ENCODE measurements at places on chromosomes 7 and 10.

GRCh38 chr10:62852961-62853702 is 37.0 kb upstream of the EGR2 start:
- DNase-seq = peak; percentile 72

DNA sequence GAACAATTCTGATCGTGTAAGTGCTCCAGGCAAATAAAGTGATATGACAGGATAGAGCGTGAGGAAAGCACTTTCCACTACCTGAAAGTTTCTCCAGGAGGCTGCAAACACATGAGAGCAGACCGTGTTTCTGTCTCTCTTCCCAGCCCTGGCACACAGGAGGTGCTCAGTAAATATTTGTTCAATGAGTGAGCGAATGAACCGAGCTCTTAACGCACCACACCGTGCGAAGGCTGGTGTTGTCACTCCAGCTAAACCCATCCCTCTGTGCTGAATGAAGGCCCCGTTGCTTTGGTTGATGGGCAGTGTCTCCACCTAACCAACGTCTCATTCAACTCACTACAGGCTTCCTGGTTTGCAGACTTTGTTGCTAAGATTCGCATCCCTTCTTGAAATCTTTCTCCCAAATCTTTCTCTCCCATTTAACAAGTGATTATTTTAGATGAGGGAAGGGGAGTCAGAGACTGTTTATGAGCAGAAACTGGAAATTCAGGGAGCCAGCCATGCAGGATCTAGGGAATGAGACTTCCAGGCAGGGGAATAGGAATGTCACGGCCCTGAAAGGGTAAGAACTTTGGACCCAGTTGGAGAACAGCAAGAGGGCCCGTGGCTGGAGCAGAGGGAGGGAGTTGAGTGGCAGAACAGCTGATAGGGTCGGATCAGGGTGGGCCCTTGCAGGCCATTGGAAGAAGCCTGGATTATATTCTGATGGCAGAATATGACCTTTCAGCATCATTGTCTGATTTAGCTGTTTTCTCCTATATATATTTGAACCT is 282.6 kb downstream of the CAMK1D start:
- no peak for DNase-seq

GRCh38 chr10:92758594-92758993 is 68.8 kb downstream of the HHEX start:
- DNase-seq = no peak

GRCh38 chr7:132866144-132866531 is 215.8 kb downstream of the CHCHD3 start:
- peak; percentile 14 for DNase-seq

DNA sequence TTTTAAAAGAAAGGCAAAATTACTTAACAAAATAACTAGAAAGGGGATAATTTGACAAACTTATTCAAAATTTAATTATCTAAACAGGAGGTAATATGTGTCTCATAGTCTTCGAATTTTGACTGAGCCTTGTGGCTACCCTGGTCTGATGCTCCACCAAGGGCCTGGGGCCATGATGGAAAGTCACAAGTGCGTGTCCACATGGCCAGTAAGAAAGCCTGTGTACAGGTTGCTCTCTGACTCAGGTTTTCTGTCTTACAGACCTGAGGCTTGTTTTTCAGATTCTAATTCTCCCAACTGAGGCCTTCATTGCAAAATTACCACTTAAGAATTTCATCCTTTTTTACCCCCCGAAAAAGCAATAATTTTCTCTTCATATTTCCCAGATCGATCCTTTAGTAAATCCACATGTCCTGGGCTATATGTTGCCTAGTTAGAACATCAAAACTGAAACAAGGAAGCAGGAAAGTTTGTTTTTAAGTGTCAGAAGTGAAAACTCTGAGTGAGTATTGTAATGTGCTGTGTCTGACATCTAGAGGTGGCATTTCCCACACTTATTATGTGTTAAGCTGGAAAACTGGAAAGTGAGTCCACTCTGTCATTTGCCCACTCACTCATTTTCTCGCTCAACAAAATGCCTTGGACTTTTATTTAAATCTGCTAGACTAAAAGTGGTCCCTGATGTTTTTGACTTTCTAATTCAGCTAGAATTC is 10.0 kb downstream of the CYP3A43 start:
- DNase-seq = peak; percentile 4

DNA sequence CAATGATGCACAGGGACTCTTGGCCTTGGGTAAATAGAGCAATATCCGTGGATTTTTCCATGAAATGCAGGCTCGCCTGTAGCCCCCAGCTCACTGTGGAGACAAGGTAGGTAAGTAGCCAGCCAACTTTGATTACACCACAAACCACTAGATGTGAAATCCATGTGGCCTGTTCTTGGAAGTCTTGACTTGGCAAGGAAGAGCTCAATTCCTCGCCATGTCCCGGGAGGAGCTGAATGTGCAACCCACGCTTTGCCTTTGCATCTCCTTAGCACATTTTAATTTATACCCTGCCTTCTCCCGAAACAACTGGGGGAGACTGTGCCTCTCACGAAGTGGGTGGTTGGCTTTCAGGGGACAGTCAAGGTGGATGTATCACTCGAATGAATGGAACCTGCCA is 347.7 kb upstream of the MKI67 start:
- DNase-seq = no peak

All from KBM-7 (cell line).